ENCODE measurements at places on chromosomes 16 and 17.

DNA sequence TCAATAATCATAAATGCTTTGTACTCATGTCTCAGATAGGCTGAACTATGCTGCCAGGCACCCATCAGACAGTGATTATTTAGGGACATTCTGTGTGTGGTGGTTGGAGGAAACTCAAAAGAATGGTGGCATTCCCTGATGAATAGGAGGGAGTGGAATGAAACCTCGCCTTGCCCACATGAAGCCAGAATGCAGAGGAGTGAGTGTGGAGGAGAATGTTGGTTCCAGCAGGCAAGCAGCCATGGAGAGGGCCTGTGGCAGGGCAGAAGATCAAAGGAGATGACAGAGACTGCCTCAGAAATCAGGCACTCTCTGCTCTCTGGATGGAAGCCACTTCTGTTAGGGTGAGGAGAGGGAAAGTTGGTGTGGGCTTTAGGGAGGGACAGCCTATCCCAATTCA, 22.5 kb downstream of the KCTD19 start:
- DNase-seq = no peak

- DNase-seq = no peak
Measured at GRCh38 chr17:50887705-50888245, 21.6 kb upstream of the TOB1 start.

GRCh38 chr17:46025510-46026165, 26.6 kb downstream of the STH start:
- DNase-seq = no peak

DNA sequence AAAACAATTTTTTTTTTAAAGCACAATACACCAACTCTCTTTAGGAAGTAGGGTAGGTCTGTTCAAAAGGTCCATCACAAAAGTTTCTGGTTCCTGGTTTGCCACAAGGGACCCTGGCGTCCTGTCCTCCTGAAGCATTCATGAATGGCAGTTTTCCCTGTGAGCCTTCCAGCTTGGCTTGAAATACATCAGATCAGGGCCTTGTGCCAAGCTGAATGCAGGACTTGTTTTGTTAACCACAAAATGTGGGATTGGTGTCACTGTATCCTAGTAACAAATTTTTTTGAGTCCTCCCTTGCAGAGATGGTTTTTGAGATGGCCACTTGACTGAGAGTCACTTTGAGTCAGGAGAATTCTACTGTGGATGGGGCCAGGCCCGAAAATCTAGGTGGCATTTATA, 3.9 kb downstream of the GNAO1 start:
- no peak for DNase-seq

GRCh38 chr17:36501963-36502362, 15.5 kb downstream of the ZNHIT3 start:
- no peak for DNase-seq

GRCh38 chr16:67356396-67356795, 29.8 kb downstream of the LRRC36 start:
- DNase-seq = no peak

DNA sequence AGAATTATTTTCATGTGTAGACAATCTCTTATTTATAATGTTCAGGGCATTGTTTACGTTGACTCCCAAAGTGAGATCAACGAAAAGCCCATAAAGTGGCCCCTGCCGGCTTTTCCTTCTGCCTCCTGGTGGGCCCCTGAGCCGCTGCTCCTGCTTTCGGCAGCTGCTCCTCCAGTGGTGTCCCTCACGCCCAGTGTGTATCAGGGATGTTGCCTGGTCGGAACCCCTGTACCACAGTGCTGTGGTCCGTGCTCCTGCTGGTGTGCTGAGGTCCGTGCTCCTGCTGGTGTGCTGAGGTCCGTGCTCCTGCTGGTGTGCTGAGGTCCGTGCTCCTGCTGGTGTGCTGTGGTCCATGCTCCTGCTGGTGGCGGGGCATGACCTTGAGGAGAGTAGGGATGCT, 107.6 kb downstream of the BANP start:
- DNase-seq = no peak

DNA sequence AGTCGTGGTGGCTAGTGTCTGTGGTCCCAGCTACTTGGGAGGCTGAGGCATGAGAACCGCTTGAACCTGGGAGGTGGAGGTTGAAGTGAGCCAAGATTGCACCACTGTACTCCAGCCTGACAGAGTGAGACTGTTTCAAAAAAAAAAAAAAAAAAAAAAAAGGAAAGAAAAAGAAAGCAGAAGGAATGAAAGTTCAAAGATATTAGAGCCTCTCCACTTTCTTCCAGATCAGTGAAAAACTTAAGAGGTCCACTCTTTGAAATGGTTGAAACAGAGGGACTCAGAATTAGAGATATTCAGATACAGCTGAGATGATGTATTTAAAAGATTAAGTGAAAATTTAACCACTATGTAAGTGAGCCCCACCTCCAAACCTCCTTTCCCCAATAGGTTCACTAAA, 16.8 kb downstream of the MED13 start:
- DNase-seq = no peak

GRCh38 chr16:52545898-52546266, 1.1 kb downstream of the TOX3 start:
- DNase-seq = no peak

DNA sequence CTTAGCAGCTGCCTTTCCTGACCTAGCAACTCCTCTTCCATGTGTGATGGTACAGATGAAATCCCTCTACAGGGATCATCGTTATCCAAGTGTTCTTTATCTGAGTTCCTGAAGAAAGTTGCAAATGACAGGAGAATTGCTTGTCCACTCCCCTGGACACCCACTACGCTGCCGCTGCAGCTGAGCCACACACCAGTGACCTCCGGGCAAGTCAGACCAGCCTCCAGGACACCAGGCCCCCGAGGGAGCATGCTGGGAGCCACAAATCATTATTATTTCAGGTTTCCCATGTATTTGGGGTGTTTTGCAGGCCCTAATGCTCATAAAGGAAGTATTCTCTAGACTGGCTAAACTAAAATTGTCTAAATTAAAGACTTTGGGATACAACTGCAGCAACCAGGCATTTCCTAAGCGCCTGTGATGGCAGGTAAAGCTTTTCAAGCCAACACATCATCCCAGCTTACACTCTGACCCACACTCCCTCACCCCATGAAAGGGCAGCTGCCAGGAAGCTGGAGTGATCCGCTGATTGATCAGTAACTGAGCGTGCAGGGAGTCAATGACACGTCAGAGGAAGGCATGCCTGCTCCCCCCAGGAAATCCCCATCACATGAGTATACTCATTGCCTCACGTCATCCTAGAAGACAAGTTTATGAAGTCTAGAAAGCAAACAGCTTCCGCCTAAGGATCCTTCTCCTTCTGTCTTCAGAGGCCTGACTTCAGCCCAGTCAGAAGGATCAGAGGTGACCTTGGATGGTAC, 14.4 kb downstream of the FA2H start:
- DNase-seq = no peak
